ENCODE measurements at places on chromosomes 6 and 20.

DNA sequence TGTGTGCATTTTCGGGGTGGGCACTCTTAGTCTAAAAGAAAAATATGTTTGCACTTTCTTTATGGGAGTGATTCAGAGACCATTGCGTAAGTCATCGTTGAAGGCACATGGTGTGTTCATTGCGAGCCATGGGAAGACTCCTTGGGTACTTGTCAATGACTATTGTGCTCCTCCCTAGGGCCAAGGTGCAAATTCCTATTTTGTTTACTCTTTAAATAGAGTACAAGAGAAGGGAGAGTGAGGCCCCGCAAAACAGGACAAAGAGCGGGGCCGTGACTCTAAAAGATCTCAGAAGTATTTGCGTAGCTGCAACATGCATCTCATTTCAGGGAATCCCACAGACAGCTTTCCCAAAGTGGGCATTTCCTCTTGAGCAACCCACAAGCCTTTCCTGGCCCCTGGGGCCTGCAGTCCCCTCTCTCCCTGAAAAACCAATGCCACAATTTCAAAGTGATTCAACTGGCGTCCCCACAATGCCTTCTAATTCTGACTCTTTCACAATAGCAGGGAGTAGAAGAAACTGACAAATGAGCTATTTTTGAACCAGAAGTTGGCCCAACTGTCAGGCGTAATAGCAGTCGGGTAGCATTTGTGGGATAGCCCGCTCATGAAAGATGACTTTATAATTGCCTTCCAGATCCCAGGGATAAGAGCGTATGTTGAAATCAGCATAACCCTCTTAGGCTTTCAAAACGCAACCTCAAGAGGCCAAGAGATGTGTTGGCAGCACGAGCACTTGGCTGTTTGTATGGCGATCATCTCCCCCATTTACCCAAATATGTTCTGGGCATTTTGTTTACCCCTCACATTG, 277.9 kb upstream of the BMP2 start:
- no peak for DNase-seq

- DNase-seq = peak; percentile 25
These were observed 13.2 kb upstream of the TFB1M start for GRCh38 chr6:155327326-155328073.

DNA sequence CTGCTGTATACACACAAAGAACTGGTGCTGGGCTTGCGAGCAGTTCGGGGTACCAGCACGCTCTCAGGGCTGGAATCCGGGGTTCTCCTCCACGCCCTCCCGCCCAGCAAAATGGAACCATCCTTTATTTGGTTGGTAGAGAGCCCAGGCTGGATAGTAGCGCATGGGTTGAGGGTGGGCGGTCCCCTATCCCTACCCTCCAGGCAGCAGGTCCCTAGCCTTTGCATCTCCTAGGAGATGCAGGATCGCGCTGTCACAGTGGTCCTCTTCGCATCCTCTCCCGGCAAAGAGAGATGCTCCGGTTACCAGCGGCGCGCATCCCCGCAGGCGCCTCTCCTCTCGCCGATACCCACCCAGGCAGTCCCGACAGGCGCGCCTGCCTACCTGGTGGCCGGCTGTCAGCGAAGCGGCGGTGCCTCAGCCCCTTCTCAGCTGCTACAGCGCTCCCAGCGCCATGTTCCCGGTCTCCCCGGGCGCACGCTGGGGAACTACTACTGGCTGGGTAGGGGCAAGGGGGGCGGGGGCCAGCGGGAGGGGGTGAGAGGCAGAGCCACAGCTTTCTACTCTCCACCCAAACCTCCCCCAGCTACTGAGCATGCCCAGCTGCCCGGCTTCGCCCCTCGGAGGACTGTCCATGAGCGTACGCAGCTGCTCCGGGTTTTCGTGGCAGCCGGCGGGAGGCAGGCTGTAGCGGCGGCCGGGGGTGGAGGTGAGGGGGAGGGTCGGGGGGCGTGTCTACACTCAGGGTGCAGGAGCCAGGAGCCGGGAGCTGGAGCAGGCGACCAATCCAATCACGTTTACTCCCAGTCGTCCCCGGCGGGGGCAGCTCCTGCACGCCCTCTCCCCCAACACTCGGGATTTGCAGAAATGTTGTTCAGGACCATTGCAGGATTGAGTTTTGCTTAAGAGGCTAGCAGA, at the start of gene PAK5:
Gene PAK5 (minus strand): TSS at position 699 of the 918 bp plus-strand sequence. CDS start 194,748 bp downstream, outside the sequence.
- peak; percentile 6 for DNase-seq

- DNase-seq = peak; percentile 41
These were observed 144.7 kb downstream of the TASP1 start for GRCh38 chr20:13494019-13494418.

- no peak for DNase-seq
These were observed 52.1 kb downstream of the AIG1 start for GRCh38 chr6:143112837-143113236.
